ENCODE measurements at places on chromosomes 5 and 9. TPM values are rescaled to one million over a fixed set of nuclear protein-coding genes. Genes with fewer than 3 reads are reported as not detected.

Gene SRD5A1
- 56.7 TPM for total RNA-seq

Gene AMACR
- total RNA-seq = 16.1 TPM

Gene TGFBI
- 10.4 TPM for total RNA-seq

Gene EHMT1
- total RNA-seq = 64.1 TPM

Gene CCDC183
- total RNA-seq = 2.5 TPM

Gene SPAG8
- total RNA-seq = 8.3 TPM

Gene ADGRD2
- 0.46 TPM for total RNA-seq

Gene KCNMB1
- total RNA-seq = 0.23 TPM

Gene TNFSF8
- 0.92 TPM for total RNA-seq

Gene NME5
- total RNA-seq = 22.4 TPM

Gene RETREG1
- 64.4 TPM for total RNA-seq

Gene STKLD1
- total RNA-seq = 3.0 TPM

Gene AKNA
- 11.1 TPM for total RNA-seq

Gene MARCHF11
- 12.9 TPM for total RNA-seq

Gene C5orf46
- total RNA-seq = not detected

Gene GPX3
- total RNA-seq = 9.0 TPM

Gene C9orf153
- 0.46 TPM for total RNA-seq

Gene ORM1
- not detected for total RNA-seq

Gene MRPL50
- total RNA-seq = 45.7 TPM

Gene CER1
- 0.69 TPM for total RNA-seq

Gene IGFBPL1
- 38.3 TPM for total RNA-seq

Gene SH3TC2
- total RNA-seq = 0.92 TPM

Gene PTGES
- 9.5 TPM for total RNA-seq

Gene THBS4
- total RNA-seq = 11.8 TPM

Gene GPRIN1
- 67.8 TPM for total RNA-seq

Gene PCDHB13
- 10.8 TPM for total RNA-seq

Gene SLC46A2
- not detected for total RNA-seq

Gene DDX4
- not detected for total RNA-seq

Gene ADAMTS19
- total RNA-seq = 15.2 TPM

Gene DMRT3
- not detected for total RNA-seq

Gene GMCL2
- not detected for total RNA-seq

Gene SLC6A19
- total RNA-seq = not detected

Gene CNTLN
- 25.1 TPM for total RNA-seq

Gene IRGM
- not detected for total RNA-seq

Gene MARCOL
- not detected for total RNA-seq

Gene HMCN2
- total RNA-seq = 0.46 TPM

Gene CYSRT1
- total RNA-seq = 0.92 TPM

Gene DBH
- total RNA-seq = under 0.01 TPM

Gene FBLL1
- 53.7 TPM for total RNA-seq

Gene CORO2A
- 7.6 TPM for total RNA-seq

Gene TSLP
- 0.23 TPM for total RNA-seq

Gene PPP2R2B
- total RNA-seq = 134 TPM

Gene IARS1
- 136 TPM for total RNA-seq

Gene FOXD4
- total RNA-seq = 1.6 TPM

Gene ZFR
- 148 TPM for total RNA-seq

Gene TRIM32
- total RNA-seq = 26.5 TPM

Gene HEMGN
- 4.2 TPM for total RNA-seq

Gene CD74
- total RNA-seq = 18.7 TPM

Gene PCDHGB2
- total RNA-seq = 7.6 TPM

Gene WNT8A
- total RNA-seq = 0.23 TPM

Gene POU5F2
- 3.7 TPM for total RNA-seq

Gene PCDHGA12
- 7.4 TPM for total RNA-seq

Measured in diencephalon (tissue), 1 donor.